ENCODE measurements at places on chromosomes 5 and 9. TPM values are rescaled to one million over a fixed set of nuclear protein-coding genes. Genes with fewer than 3 reads are reported as not detected.

SARDH gene
- 3.0 TPM for total RNA-seq

IL4 gene
- not detected for total RNA-seq

FCN2 gene
- total RNA-seq, result not detected

PLAC8L1 gene
- total RNA-seq, result not detected

LMBRD2 gene
- 9.8 TPM for total RNA-seq

GTF2H2 gene
- total RNA-seq, result 13.7 TPM

ABITRAM gene
- total RNA-seq, result 5.6 TPM

TEX10 gene
- total RNA-seq, result 15.0 TPM

POU5F2 gene
- 6.1 TPM for total RNA-seq

PCDHA4 gene
- 1.1 TPM for total RNA-seq

SHISAL2B gene
- not detected for total RNA-seq

TLR4 gene
- 14.9 TPM for total RNA-seq

CEP120 gene
- total RNA-seq, result 18.6 TPM

TSSK1B gene
- total RNA-seq, result not detected

PCDH12 gene
- total RNA-seq, result 6.2 TPM

IL13 gene
- total RNA-seq, result not detected

TAL2 gene
- total RNA-seq, result not detected

SPINK6 gene
- 0.99 TPM for total RNA-seq

DIPK1B gene
- 18.3 TPM for total RNA-seq

DBH gene
- total RNA-seq, result not detected

SPINK7 gene
- total RNA-seq, result not detected

RNF224 gene
- not detected for total RNA-seq

BTNL9 gene
- total RNA-seq, result 34.9 TPM

GLT6D1 gene
- total RNA-seq, result not detected

IGIP gene
- 35.2 TPM for total RNA-seq

PHPT1 gene
- 73.1 TPM for total RNA-seq

ANKRD33B gene
- 3.6 TPM for total RNA-seq

ADAMTS19 gene
- 2.1 TPM for total RNA-seq

CKMT2 gene
- 11.1 TPM for total RNA-seq

WNT8A gene
- total RNA-seq, result not detected

RNF44 gene
- total RNA-seq, result 7.8 TPM

FOXI1 gene
- not detected for total RNA-seq

CDC20B gene
- not detected for total RNA-seq

NAA35 gene
- 19.5 TPM for total RNA-seq

SLC6A3 gene
- total RNA-seq, result not detected

SLC27A6 gene
- total RNA-seq, result 0.55 TPM

CNTLN gene
- total RNA-seq, result 12.1 TPM

C1QTNF2 gene
- total RNA-seq, result 1.1 TPM

C9orf50 gene
- total RNA-seq, result not detected

MYORG gene
- 21.4 TPM for total RNA-seq

OSMR gene
- total RNA-seq, result 65.3 TPM

RAD50 gene
- total RNA-seq, result 29.5 TPM

ATP10B gene
- total RNA-seq, result 1.4 TPM

PHF24 gene
- total RNA-seq, result 1.1 TPM

PCDHA10 gene
- total RNA-seq, result 0.71 TPM

TIMD4 gene
- not detected for total RNA-seq

BNC2 gene
- 195 TPM for total RNA-seq

IRX1 gene
- total RNA-seq, result not detected

UBTD2 gene
- total RNA-seq, result 19.9 TPM

C8G gene
- not detected for total RNA-seq

ASPN gene
- total RNA-seq, result 96.9 TPM

ANGPTL2 gene
- 96.7 TPM for total RNA-seq

MAMDC4 gene
- total RNA-seq, result 0.82 TPM

NR2F1 gene
- 16.3 TPM for total RNA-seq

IFNA13 gene
- total RNA-seq, result not detected

CDH10 gene
- not detected for total RNA-seq

KLF4 gene
- total RNA-seq, result 35.4 TPM

CNTNAP3B gene
- total RNA-seq, result 26.0 TPM
